ENCODE measurements at places on chromosomes 3 and 15.

GRCh38 chr15:35118960-35119359 is 33.9 kb upstream of the NANOGP8 start:
- no peak for DNase-seq

DNA sequence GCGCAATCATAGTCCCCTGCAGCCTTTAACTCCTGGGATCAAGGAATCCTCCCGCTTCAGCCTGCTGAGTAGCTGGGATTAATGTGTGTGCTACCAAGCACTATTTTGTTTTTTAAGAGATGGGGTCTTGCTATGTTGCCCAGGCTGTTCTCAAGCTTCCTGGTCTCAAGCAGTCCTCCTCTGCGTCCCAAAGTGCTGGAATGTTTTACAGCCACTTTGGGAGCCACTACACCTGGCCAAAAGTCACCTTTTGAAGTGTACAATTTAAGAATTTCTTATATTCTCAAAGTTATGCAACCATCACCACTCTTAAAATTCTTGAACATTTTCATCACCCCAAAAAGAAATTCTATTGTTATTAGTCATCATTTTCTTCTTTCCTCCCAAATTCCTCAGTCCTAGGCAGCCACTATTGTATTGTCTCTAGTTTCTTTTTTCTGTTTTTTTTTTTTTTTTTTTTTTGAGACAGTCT is 17.8 kb downstream of the CDV3 start:
- no peak for DNase-seq

GRCh38 chr3:140627756-140628155 is 50.1 kb upstream of the TRIM42 start:
- no peak for DNase-seq

GRCh38 chr3:195727606-195728195 is 6.9 kb downstream of the MUC20 start:
- DNase-seq: no peak

DNA sequence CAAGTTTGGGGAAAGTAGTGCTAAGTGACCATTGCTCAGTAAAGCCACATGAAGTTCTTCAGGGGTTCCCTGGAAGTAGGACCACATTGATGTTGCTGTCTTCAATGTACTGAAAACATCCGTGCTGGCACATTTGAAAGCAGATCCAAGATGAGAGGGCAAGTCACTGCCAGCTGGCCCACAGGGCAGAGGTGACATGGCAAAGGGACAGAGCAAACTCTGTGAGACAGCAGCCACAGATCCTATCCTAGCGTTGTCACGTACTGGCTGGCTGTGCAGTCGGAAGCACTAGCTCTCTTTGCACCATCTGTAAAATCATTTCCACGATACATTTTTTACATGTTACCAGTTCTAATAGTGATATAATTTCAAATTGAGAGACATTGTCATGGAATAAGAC is 13.8 kb downstream of the MUC13 start:
- DNase-seq: no peak

DNA sequence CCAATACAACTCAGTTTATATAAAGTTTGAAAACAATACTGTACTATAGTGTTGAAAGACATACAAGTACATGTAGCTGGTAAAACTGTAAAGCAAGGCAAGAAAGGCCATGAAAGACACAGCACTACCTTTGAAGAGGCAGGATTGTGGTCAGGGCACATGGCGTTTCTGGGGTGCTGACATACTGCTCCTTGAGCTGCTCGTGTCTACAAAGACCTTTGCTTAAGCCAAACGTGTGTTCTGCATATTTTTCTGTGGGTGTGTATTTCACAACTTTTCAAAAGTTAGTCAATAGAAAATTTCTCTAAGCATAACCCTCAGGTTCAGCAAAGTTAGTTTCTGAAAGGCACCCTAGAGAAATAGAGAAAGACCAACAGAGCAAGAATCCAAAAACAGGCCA is 14.1 kb upstream of the TOPAZ1 start:
- no peak for DNase-seq

DNA sequence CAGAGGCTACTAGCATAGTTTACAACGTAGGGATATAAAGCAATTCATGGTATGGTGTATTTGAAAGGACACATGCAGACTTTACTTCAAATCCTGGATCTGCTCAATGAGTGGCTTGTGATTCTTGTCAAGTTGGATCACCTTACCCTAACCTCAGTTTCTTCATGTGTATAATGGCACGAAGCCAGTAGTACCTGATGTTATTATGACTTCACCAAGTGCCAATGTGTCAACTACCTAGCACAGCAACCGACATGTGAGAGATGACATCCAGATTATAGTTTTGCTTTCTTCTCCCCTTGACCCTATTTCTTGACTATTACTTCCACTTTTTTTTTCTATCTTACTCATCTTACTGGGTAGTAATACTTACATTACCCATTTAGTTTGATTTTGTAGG is 304.5 kb downstream of the RBMS3 start:
- DNase-seq: no peak

DNA sequence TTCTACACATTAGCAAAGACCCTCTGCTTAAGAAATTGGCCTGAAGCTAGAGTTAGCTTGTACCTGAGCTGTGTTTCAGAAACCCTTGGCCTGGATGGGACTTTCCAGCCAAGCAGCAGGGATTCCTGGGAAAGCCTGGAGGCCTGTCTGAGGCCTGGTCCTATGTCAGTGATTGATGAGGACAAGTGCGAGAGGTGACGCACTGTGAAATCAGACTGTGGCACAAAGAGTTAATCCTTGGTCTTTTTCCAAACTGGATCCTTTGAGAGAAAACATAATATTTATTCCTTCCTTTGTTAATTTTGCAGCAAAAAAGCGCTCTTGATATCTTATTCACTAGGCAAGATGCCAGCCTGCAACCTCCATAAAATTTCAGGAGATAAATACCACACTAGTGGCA is 225.0 kb upstream of the ATP11B start:
- no peak for DNase-seq

GRCh38 chr3:118850687-118851086 is 184.0 kb downstream of the IGSF11 start:
- no peak for DNase-seq
